CD4-positive, CD25-positive, alpha-beta regulatory T cell (primary cell): ENCODE measurements at places on chromosomes 16 and 17.

GRCh38 chr16:316741-317464, 33.9 kb downstream of the PDIA2 start:
- DNase-seq, result no peak

- DNase-seq, result no peak
These were observed 157.5 kb downstream of the HS3ST2 start for GRCh38 chr16:22971346-22971924.

GRCh38 chr17:42975265-42975664, 4.6 kb downstream of the PTGES3L start:
- DNase-seq, result no peak

GRCh38 chr16:83176802-83177201, 550.0 kb downstream of the CDH13 start:
- DNase-seq, result no peak

- DNase-seq, result peak; percentile 57
These were observed 834 bp upstream of the TXNDC11 start for GRCh38 chr16:11743308-11744074.
